ENCODE measurements at places on chromosomes 1 and 21.

DNA sequence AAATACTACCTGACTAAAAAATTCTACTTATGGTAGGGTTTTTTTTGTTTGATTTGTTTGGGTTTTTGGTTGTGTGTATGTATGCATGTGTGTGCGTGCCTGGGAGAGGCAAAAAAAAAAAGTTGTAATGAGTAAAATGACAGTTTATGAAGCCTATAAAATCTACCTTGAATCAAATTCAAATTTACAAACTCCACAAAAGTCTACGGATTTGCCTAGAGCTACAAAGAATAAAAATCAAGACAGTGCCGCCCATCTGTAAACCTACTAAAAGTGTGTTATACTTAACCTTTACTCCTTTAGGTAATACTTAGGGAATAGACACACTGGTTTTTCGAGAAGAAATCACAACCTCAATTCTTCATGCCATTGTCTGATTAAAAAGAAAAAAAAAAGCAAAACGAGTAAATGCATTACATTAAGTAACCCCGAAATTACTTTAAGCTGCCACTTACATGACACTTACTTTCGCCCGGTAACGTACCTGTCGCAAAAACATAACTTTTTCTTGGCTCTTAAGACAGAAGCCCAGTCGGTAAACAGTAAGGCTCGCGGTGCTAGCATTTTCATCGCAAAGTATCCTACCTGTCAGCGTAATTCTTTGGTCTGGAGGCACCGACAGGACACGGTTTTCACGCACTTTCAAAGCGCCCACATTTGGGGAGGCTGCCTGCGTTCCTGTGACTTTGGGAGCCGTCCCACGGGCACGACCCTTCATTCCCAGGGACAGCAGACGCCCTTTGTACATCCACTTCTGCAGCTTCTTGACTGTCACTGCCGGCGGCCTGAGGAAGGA is 951 bp downstream of the SYDE2 start:
- DNase-seq = peak; percentile 4

DNA sequence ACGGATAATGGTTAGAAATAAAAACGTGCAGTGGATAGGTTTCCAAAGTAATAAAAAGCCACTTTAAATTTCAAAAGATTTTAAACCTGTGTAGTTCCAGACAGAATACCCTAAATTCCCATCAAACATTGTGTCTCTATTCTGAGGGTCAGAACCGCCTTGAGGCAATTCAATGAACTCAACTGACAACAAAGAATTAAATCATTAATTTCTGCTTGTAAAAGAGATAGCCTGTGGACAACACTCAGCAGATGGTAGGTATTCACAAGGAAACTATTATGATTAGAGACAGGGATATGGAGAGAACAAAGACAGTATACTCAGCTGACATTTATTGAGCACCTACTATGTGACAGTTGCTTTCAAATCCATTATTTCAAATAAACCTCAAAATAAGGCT is 35.1 kb upstream of the JUN start:
- DNase-seq = no peak

GRCh38 chr1:112245114-112245513 is 150.9 kb upstream of the CTTNBP2NL start:
- no peak for DNase-seq

DNA sequence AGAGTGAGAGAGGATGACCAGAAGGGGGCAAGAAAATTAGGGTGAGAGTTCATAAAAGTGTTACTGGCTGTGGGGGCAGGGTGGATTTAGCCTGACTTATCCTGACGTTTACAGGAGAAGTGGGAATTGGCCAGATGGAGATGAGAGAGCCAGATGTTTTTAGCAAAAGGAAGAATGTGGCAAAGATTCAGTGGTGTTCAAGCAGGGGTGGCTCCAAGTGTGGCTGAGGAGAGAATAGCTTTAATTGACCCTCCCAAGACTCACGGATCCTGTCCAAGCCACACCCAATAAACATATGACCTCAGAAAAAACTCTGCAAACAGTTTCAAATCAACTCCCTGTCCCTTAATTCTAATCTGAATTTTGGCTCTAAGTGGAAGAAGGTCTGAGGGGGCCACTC is 35.2 kb upstream of the EDEM3 start:
- DNase-seq = no peak

- DNase-seq = no peak
These were observed 886.9 kb downstream of the AMY1C start for GRCh38 chr1:104636581-104636980.

DNA sequence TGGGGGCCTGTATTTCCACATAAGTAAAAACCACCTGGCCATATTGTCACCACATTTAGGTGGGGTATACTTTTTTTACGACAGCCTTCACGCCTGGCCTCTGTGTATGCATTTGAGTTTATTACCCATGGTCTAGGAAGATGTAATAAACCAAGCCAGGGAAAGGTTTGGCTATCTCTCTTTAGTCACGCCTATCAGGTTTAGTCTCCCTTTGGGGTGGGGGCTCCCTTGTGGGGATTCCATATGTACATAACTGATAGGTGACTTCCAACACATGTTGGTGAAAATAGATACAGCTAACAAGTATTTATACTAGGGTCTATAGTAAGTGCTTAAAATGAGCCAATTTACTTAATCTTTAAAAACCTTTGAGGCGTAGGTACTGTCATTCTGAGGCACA is 4.2 kb downstream of the YBX1 start:
- no peak for DNase-seq

GRCh38 chr1:236027104-236027503 is 37.8 kb downstream of the NID1 start:
- no peak for DNase-seq

DNA sequence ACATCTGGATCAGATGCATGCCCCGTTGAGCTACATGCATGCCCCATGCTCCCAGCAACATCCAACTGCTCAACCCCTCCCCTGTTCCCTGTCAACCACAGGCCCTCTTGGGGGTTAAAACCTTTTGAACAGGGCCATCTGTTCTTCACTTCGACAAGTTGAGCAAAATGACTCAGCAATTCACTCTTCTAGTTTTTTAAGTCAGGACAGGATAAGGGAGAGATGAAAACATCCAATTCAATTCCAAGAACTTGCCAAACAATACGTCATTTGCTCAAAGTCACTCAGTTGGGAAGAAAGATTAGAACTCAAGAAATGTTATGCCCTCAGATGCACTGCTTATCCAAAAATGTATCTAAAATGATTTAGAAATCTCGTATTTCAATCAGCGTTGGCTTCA is 46.1 kb upstream of the MTF2 start:
- no peak for DNase-seq

GRCh38 chr1:21543598-21543997 is 34.4 kb downstream of the ALPL start:
- DNase-seq = no peak

DNA sequence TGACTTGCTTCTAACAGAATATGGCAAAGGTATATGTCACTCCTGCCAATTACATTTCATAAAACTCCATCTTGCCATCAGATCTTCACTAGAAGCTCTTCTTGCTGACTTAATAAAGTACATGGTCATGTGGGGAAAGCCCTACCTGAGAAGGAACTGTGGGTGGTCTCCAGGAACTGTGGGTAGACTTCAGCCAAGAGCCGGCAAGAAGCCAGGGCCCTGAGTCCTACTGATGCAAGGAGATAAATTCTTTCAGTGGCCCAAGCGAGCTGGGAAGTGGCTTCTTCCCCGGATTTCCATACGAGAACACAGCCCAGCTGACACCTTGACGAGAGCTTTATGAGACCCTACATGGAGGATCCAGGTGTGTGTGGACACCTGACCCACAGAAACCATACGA is 228.7 kb downstream of the SMYD3 start:
- no peak for DNase-seq

GRCh38 chr1:164983023-164983650 is 373.4 kb downstream of the LMX1A start:
- no peak for DNase-seq

- DNase-seq = no peak
These were observed 7.0 kb downstream of the AHDC1 start for GRCh38 chr1:27596986-27597385.

DNA sequence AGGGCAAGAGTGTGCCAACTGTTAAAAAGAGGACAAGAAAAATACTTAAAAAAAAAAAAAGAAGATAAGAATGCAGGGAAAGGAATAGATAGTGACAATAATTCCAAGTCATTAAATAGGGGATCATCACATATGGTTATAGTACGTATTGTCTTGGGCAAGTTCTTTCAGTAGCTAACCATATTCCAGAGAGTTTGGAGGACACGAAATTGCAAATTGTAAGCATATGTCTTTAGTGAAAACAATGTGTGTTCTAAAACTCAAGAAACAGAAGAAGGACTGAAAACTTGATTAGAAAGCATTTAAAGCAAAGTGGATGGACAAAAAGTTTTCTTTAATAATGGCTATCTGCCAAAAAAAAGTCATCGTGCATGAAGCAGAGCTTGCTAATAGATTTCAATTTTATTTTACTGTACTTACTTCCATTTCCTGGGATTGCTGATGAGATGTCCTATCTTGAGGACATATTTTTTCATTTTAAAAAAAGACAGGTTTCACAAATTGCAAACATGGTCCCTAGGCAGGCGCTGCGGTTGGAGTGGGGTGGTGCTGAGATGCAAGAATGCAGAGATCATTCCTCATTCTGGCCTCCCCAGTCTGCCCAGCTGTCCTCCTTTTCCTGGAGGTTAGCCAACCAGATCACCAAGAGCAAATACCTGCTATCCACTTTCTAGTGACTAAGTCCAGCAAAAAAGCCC is 11.9 kb downstream of the TSPAN2 start:
- DNase-seq = no peak

GRCh38 chr1:21280011-21280471 is 10.2 kb downstream of the ECE1 start:
- DNase-seq = no peak

All from stimulated activated CD4-positive, alpha-beta T cell treated with anti-CD3 and anti-CD28 coated beads, TNF-alpha, amount 100 ng/mL, for 48 hours (primary cell).